ENCODE measurements at places on chromosomes 6 and 20.

- no peak for DNase-seq
Observed at GRCh38 chr20:51359947-51360346, 182.6 kb downstream of the NFATC2 start.

- no peak for DNase-seq
Observed at GRCh38 chr6:24492475-24492874, 2.3 kb upstream of the ALDH5A1 start.

- DNase-seq = no peak
Observed at GRCh38 chr6:16582446-16583143, 178.7 kb downstream of the ATXN1 start.

GRCh38 chr20:37822141-37822601 is 80.8 kb upstream of the VSTM2L start:
- no peak for DNase-seq

DNA sequence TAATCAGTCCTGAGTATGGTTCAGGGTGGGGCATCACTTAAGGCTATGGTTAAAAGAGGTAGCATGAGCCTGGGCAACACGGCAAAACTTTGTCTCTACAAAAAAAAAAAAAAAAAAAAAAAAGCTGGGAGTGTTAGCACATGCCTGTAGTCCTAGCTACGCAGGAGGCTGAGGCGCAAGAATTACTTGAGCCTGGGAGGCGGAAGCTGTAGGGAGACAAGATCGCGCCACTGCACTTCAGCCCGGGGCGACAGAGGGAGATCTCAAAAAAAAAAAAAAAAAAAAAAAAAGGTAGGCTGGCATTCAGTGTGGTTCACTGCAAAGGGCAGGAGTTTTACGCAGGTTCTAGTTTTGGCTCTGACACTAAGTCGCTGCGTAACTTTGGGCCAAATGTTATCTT is 15.1 kb downstream of the ELOVL2 start:
- no peak for DNase-seq

- no peak for DNase-seq
Observed at GRCh38 chr20:25036331-25036936, 21.5 kb downstream of the ACSS1 start.

DNA sequence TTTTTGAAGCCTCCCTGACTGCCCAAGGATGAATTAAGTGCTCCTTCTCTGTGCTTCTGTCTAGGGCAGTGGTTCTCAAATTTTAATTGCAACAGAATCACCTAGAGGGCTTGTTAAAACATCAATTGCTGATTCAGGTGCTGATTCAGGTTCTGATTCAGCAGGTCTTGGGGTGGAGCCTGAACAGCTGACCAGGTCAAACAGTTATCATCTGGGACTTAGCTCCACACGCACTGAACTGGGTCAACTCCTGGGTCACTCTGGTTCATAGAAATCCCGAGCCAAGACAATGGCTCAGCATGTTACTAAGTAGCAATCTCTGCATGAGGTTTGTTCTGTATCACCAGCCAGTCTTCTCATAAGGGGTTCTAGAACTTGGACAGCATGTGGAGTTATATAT is 192.3 kb downstream of the GJA1 start:
- DNase-seq = no peak

GRCh38 chr6:100430962-100431361 is 33.8 kb downstream of the SIM1 start:
- no peak for DNase-seq

GRCh38 chr6:5294392-5295211 is 33.3 kb downstream of the FARS2 start:
- no peak for DNase-seq

GRCh38 chr6:12963567-12963966 is 247.0 kb downstream of the PHACTR1 start:
- no peak for DNase-seq

DNA sequence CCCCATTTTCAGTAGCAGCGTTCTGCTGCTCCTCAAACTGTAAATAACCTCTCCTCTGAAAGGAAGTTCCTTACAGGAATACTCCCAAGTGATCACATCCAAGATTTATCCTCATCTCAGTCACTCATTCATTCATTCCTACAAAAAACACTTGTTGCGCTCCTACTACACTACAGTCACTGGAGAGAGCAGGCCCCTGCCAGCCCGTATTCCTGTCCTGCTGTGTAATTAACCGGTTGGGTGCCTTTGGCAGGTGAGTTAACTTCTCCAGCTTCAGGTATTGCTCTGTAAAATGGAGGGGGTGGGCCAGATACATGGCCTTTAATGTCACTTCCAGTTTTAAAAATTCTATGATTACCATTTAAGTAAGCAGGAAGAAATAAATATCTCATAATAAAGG is 15.0 kb upstream of the ZBTB24 start:
- no peak for DNase-seq
